ENCODE measurements at places on chromosomes 3 and 15.

GRCh38 chr3:30226601-30227151 lies 379.7 kb upstream of the TGFBR2 start:
- DNase-seq = no peak

GRCh38 chr15:101293122-101293521 lies 1.9 kb downstream of the SNRPA1 start:
- no peak for DNase-seq

DNA sequence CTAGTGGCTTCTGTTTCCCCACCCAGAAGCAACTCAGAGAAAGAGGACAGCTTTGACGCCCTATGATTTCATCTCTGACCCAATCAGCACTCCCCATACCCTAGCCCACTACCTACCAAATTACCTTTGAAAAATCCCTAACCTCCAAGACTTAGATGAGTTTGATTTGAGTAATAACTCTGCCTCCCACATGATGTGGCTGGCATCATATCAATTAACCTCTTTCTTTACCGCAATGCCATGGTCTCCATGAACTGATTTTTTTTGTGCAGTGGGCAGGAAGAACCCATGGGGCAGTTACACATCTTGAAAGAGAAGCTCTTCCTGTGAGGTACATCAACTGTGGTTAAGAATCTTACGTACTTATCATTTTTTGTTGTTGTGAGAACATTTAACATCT lies 25.5 kb upstream of the APOD start:
- no peak for DNase-seq

DNA sequence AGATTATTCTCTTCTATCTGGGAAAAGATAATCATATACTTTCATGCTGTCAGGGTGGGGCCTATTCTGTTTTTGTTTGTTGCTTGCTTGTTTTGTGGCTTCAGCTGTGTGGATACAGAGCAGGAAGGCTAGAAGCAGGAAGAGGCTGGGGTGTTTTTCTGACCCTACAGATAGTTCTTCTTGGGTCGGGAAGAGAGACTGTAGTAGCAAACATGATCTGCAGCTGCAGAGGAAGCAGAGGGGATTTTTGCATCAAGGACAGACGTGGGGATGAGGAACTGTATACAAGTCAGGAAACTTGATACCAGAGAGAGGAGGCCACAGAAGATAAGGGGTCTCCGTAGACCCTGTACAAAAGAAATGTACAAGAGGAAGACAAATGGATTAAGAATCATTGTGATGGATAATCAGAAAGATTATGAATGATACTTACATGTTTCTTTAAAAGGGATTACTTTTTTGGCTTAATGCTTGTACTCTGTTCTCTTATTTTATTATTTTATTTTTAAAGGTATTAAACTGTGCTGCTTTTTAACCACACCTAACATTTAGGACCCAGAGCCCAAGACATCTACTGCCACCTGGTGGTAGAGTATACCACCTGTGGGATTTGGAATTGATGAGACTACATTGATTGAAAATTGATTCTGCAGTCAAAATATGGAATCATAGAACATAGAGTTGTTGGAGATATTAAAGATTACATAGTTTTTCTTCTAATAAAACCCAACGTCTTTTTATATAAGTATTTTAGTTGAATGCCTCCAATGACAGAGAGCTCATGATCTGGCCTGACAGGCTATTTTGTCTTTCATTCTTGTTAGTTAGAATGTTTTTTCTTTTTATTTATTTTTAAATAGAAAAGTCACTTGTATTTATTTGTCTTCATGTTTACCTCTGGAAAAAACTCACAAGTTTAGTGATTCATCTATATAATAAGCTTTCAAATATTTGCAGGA lies 87.3 kb upstream of the ROPN1 start:
- DNase-seq = no peak

GRCh38 chr15:47551079-47551478 lies 166.2 kb upstream of the SEMA6D start:
- no peak for DNase-seq

Data from GM12891 (cell line).